ENCODE measurements at places on chromosomes 1 and 21.

DNA sequence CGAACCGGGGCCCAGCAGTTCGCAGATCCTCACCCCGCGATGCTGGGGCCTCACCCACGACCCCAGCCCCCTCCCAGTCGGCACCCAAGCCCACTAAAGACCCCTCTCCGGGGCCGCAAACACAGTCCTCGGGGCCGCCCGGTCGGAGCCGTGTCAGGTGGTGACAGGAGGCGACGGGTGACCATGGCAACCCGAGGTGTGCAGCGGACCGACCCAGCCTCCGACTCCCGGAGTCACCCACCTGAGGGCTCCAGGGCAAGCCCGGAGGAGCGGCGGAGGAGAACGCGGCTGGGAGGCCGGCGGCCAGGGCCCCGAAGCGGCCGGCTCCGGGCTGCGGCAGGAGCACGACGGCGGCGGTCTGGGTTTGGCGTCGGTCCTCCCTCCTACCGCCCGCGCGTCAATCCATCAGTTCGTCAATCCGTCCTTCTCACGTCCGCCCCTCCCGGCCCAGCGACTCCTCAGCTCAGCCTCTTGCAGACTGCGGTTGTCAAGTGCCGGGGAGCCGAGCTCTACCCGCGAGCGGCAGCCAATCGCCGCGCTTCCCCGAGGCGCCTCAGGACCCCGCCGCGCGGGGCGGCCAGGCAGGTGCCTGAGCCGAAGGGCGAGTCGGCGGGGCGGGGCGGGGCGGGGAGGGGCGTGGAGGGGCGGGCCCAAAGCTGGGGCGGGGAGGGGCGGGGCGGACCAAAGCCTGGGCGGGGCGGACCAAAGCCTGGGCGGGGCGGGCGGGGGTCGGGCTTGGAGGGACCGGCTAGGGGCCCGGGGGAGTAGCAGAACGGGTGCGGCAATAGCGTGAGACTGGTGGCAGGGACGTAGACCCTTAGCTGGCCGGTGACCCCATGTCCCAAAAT lies at the start of gene WDR47:
TSS of gene WDR47 (minus strand) at position 482 of the 848 bp plus-strand sequence. CDS start 18,590 bp downstream, outside the sequence.
- peak; percentile 93 for DNase-seq

DNA sequence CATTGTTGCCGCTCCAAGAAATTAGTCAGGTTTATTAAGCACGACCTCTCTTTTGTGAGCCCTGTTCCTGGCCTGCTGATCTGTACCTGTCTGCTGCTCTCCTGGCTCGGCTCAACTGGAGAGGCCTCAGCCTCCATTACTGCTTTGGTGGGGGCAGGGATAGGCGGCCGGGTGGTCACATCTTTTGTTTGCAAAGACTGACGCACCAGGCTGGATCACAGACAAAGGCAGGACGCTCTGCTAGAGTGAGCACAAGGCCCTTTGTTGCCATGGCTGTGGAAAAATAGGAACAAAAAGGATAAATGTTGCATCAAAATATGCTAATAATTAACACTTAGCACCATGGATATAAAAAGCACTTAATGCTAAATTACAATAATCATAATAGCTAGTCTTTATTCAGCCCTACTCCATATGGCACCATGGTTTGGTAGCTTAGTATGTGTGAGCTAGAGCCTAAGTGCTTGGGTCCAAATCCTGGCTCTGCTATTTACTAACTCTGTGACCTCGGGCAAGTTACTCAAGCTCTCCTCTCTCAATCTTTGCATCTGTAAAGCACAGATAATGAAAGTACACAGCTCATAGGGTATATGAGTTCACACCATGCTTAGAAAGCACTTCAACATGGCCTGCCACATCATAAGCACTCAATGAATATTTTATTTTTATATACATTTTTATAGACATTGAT lies 28.9 kb upstream of the HPDL start:
- DNase-seq, result no peak

GRCh38 chr1:241532162-241532531 lies at the start of gene KMO:
Gene KMO, plus strand, starts transcription at chr1:241532378. Its CDS starts 67 bp downstream, at chr1:241532445.
- no peak for DNase-seq

GRCh38 chr1:29820401-29820800 lies 584.1 kb downstream of the PTPRU start:
- DNase-seq, result no peak

DNA sequence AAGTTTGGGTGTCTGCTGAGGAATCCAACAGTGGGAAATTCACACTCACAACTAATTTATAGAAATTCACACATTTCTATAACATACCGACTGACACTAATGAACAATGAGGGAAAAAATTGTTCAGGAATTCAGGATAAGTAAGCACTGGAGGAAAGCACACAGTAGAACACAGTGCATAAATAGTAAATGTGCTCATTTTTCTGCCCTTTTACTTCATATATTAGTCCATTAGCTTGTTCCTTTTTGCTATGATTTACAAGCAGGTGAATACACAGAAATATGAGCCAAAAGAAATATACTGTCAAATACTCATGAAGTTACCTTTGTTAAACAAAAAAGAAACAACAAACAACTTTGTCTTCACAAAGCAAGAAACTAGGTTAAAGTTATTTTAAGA lies 11.3 kb downstream of the NRIP1 start:
- no peak for DNase-seq

DNA sequence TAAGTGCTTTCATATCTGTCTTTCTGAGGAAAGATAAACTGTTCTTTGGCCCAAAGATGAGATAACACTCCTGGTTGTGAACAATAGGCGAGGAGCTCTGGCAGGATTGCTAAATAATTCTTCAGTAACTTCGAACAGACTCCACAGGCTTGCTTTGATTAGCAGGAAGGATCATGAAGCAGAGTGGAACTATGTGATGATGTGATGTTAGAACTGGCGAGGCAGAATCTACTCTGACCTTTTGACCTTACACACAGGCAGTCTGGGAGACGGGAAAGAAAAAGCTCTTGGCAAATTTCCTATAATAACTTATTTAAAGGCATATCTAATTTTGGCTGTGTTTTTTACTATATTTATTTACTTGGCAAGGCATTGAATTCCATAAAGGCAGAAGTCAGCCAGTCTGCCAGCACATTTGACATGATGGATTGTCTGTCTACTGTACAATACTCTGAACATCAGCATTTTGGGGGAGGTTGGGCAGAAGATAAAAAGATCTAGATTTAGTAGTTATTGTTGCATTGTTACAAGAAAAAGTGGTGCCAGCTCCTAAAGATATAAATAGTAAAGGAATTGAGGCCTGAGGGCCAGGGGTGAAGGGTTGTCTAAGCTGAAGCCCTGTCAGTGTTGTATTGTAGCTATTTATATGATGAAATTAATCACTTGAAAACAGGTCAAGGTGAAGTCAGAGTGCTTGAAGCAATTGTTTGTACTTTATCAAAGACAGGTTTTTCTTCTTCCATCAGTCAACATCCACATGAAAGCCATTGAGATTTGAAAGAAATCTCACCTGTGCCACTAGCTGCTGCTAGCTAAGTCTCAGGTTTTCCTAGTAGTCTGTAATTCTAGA lies 708.8 kb downstream of the LTN1 start:
- peak; percentile 95 for DNase-seq

DNA sequence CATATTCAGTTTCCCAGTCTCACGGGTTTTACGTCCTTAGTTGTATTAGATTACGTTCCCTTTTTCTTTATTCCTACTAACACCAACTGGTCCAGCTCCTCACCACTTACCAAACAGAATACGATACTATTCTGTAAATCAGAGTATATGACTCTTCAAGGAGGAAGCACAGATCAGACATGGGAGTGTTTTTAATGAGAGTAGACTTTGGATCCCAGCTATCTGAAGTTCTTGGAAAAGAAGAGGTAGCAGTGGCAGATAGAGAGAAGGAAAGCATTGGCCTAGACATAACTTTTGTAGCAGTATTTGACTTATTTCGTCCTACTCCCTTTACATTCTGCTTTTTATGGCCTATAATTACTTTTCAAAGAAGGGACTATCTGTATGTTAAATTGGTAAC lies 24.1 kb upstream of the PLA2G4A start:
- no peak for DNase-seq

GRCh38 chr21:20997636-20998455 lies at the start of gene NCAM2:
Gene NCAM2, plus strand, starts transcription at chr21:20998409.
- DNase-seq, result peak; percentile 88

GRCh38 chr1:36322041-36322785 lies 1.2 kb downstream of the EVA1B start:
- no peak for DNase-seq

- DNase-seq, result no peak
These were observed 1.8 kb upstream of the PRELP start for GRCh38 chr1:203473781-203474305.

- DNase-seq, result no peak
These were observed 29.8 kb upstream of the PADI2 start for GRCh38 chr1:17148950-17149608.

DNA sequence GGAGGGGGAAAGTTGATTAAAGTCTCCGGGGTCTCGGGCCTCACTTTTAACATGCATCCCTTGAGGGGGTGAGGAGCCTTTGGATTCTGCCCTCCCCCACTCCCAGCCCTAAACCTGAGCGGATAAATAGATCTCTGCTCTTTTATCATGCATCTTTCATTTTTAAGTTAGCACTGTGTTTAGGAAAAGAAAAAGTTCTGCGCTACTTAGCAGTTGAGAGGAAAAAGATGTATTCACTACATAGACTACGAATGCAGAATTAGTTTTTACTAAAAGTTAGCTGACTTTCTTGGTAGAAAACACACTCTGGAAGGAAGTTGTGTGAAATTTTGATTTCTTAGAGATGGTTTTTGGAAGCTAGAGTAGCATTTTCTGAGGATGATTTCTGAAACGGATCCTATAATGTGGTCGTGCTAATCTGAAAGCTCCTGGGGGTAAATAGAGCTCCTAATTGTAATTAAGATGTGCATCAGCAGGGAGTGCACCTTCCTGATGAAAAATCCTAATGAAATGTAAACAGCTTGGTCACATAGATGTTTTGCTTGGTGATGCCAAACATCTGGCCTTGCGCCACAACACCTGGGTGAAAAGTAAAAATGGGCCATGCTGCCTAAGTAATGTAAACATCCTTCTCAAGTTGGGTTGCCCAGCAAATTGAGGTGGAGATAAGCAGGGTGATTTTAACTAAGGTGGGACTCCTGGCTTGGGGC lies 1.8 kb downstream of the ROR1 start:
- peak; percentile 33 for DNase-seq

GRCh38 chr21:42219606-42220137 lies 732 bp downstream of the ABCG1 start:
- DNase-seq, result no peak

DNA sequence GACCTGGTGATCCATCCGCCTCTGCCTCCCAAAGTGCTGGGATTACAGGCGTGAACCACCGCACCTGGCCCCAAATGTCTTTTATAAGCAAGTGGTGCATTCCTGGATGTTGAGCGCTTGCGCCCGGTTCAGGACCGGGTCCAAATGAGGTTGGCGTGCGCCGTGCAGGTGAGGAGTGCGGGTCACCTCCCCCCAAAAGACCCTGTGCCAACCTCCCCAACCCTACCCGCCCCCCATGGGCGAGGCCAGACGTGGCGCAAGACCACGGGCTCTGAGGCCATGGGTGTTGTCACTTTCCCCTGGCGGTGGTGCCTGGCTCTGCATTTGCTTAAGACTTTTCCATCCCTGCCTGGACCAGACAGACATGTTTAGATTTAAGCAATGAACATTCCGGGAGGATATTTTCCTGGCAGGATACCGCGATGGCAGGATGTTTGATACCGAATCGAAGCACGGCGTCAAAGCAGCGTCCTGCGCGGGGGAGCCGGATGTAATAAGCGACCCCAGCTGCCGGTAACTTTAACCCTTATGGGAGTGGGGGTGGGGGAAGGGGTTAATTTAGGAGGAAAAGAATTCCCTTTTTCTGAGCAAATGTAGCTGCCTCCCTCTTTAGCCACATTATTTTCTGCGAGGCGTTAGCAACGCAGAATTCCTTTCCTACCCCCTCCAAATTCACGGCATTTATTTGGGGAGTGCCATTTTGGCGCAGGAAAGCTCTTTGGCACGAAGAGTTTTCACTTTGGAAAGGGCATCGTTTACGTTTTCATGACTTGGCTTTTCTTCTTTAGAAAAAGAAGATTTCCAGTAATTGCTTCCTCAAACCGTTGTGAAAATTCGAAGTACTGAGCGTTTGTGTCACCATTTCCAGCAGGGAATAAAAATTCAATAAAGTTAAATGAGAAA lies 27.8 kb upstream of the RNF187 start:
- DNase-seq, result peak; percentile 83

DNA sequence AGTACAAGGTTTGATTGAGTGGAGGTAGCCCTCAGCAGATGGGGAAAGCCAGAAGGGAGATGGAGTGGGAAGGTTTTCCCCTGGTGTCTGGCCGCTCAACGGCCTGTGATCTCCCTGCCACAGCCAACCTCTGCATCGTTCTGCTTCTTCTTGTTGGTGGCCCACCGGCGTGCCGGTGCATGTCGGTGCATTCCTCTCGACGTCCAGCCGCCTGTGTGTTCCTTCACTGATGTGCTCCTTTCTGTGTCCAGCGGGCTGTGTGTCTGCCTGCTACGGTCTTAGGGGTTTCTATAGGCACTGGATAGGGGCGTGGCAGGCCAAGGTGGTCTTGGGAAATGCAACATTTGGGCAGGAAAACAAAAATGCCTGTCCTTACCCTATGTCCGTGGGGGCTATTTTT lies 101.0 kb downstream of the XPR1 start:
- no peak for DNase-seq

DNA sequence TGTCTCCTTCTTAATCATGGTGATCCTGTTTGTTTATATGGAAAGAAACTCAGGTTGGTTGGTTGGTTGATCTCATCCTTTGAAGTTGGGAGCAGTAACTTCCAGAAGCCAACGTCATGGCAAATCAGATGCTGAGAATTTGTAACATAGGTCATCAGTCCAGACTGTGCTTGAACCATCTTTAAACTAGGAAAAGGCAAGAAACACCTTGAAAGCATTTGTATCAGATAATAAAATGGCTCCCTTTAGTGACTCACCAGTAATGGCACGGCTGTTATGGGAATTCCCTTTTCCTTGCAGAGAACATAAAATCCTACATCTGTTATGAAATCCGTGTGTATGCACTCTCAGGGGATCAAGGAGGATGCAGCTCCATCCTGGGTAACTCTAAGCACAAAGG lies 58.1 kb downstream of the SERBP1 start:
- DNase-seq, result peak; percentile 21

GRCh38 chr1:40951943-40952743 lies 27.4 kb upstream of the CTPS1 start:
- peak; percentile 46 for DNase-seq

- DNase-seq, result no peak
These were observed 2.7 kb downstream of the LCE1F start for GRCh38 chr1:152777510-152778137.

DNA sequence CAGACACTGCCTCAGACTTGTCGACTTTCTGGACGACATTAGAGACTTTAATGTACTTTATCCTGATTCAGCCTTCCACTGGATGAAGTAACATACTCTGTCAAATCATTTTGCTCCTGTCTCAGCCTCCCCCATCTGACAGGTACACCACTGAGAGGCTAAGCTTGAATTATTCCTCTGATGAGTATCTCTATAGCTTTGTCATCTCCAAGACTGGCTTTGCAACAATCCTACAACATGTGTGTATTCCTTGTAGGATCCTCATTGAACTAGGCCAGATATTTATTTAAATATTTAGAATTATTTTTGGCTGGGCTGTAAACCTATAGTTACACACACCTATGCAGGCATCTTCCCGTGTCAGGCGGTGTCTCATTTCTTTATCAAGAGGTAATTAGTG lies 1.1 kb upstream of the TRIM58 start:
- DNase-seq, result no peak

DNA sequence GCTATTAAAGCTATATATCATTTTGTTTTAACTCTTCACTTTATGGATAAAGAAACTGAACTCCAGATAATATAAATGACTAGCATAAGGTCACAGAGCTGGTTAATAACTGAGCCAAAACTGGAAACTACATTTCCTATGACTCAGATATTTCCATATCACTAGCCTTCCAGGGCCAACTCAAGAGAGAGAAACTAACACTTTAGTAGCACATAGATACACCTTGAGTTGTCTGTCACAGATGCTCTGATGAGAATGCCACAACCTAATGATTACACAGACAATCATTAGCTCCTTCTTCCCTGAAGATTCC lies 40.7 kb downstream of the NME7 start:
- peak; percentile 64 for DNase-seq
